ENCODE measurements at places on chromosomes 11 and 22.

DNA sequence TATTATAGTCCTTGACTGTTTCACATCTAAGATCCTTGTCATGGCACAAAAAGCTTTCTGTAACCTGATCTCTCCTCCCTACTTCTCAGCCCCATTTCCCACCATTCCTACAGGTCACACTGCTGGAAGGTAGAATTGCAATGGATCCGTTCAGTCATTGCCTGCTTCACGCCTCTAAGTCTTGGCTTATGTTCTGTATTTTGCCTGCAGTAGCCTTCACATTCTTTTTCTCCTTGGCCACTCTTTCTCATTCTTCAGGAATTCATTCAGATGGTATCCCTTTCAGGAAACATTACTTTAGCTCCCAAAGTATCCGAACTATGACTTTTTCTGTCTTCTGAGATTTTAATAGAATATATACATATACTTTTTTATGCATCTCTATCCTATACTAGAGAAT lies 731.5 kb downstream of the NTM start:
- H3K27me3 ChIP-seq = no peaks in the 10 kb centered on the region
- peaks cover 17% of the 10 kb centered on the region for H3K4me1 ChIP-seq
- H3K36me3 ChIP-seq = no peaks in the 10 kb centered on the region
- peak overlapping the region; percentile 65 for H3K27ac ChIP-seq
- DNase-seq = no peak

- no peaks in the 10 kb centered on the region for H3K36me3 ChIP-seq
- DNase-seq = no peak
Measured at GRCh38 chr11:8059571-8060011, 21.4 kb upstream of the TUB start.

DNA sequence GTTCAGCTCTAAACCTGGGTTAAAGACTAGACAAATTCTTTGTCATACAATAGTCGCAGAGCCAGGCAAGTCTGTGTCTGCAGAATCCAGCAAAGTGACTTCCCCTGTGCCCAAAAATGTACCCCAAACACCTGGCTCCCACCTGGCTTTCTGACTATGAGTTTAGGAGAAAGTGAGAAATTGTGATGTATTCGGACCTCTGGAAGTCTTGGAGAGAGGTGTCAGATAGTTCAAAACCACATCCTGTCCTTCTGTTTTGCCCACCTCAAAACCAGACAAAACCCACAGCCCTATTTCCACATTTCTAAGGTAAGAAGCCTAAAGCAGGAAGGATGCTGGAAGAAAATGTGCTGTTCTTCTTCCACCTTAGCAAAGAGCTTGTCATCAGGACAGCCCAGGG lies 63.8 kb upstream of the CLMP start:
- DNase-seq = no peak
- H3K4me3 ChIP-seq = no peak overlapping the region
- H3K4me1 ChIP-seq = peaks cover 1% of the 10 kb centered on the region

GRCh38 chr11:118610773-118611432 lies 3.5 kb downstream of the PHLDB1 start:
- H3K36me3 ChIP-seq = peaks cover 24% of the 10 kb centered on the region
- H3K4me3 ChIP-seq = peak overlapping the region; percentile 86
- H3K27me3 ChIP-seq = no peaks in the 10 kb centered on the region
- DNase-seq = peak; percentile 85

GRCh38 chr22:36244522-36245391 lies 5.4 kb upstream of the APOL2 start:
- peaks cover 10% of the 10 kb centered on the region for H3K4me1 ChIP-seq
- DNase-seq = no peak
- H3K27ac ChIP-seq = peak overlapping the region; percentile 2

DNA sequence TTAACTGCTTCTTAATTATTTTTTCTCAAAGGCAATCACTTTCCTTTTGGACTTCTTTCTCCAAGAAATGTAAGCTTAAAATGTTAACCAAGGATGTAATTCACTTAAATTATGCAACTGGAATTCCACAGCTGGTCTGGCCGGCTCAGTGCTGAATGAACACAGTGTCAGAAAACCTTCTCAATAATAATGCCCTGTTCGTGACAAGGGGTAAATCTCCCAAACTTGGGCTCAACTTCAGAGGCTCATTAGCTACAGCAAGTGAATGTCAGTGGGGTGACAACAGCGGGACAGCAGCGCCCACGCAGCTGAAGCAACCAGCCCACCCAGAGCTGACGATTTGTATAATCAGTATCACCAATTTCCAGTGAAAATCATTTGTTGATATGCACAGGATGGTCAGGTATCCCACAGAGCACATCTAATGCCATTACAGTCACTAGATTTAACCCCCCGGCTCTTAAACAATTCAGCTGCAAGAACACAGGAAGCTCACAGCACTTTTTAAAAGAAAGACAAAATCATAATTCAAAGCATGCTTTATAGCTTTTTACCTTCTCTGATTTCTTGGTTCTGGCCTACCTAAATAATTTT lies 704.8 kb downstream of the DLG2 start:
- no peaks in the 10 kb centered on the region for H3K27me3 ChIP-seq
- DNase-seq = no peak
- no peaks in the 10 kb centered on the region for H3K4me1 ChIP-seq

DNA sequence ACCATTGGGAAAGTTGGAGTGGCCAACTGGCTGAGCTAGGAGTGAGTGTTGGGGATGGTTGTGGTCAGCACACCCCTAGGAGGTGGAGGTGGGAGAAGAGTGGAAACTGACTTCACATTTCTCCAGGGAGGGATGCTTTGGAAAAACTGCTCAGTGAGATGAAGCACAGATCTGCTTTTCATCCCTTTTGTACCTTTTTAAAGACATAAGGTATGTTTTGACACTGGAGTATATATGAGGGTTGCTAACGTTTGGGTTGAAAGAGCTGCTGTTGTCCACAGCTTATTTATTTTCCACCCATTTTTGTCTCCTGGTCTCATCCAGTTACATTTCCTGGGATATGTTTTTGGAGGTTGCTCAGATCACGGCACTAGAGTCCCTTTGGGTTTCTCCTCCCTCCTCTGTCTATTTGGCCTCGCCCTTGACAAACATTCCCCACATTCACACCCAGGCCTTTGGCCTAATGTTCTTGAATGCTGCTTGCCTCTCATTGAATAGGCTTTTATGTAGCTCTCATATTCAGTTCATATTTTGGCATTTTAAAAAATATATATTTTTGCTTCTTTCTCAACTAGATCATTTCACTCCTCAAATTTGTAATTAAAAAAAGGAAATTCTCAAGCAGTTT lies 8.3 kb downstream of the SREBF2 start:
- DNase-seq = no peak
- no peaks in the 10 kb centered on the region for H3K27me3 ChIP-seq
- H3K27ac ChIP-seq = no peak overlapping the region
- H3K36me3 ChIP-seq = peaks cover 44% of the 10 kb centered on the region
- H3K4me3 ChIP-seq = no peak overlapping the region

DNA sequence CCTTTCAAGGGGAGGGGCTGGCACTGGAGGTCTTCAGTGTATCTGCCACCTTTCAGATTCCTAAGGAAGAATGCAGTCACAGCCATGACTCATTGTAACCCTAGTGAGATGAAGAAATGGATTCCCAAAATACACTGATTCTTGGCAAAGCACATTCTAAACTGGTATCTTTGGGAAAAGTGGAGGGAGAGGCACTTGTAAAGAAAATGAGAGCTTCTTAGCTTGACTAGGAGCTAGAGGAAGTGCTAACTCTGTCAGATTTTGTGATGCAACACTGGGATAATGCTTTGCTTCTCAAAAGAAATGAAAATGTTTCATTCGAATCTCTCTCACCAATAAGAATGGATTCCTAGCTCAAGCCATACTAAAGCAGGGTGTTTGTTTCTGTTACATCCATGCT lies 14.3 kb downstream of the NRIP3 start:
- H3K27ac ChIP-seq = no peak overlapping the region
- H3K4me1 ChIP-seq = no peaks in the 10 kb centered on the region
- H3K36me3 ChIP-seq = no peaks in the 10 kb centered on the region
- H3K27me3 ChIP-seq = no peaks in the 10 kb centered on the region

DNA sequence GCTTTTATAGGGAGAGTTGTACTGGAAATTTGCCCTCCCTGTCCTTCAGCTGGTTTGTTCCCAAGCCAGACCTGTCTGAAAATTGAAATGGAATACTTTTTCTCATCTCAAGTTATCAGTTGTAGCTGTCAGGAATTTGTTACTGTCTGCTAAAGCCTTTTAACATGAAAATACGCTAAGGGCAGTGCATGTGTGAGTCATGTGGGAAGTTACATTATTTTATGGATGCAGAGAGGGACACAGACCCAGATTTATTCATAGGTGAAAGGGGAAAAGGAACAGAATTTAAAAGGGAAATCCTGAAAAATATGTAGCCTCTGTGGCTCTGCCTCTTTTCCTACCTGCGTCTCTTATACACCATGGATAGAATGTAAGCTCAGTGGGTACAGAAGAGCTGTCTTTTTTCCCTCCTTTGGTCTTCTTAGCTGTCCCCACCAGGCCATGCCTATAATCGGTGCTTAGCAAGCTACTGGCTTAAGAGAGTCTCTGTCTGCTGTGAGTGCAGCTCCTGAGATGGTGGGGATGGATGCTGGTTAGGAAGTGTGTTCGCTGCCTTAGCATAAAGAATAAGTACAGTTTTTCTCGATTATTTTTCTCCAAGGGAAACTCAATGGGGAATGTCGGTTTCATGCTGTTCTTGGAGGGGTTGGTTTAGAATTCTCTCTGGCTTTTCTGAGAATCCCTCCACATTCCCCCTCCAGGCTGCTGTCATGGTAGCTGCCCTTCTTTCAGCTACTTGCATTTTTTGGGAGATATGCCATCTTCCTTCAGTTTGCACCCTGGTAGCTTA lies 166.8 kb downstream of the TEAD1 start:
- H3K36me3 ChIP-seq = no peaks in the 10 kb centered on the region
- peaks cover 18% of the 10 kb centered on the region for H3K4me1 ChIP-seq
- no peak overlapping the region for H3K4me3 ChIP-seq
- H3K27ac ChIP-seq = no peak overlapping the region
- DNase-seq = peak; percentile 75

- H3K4me1 ChIP-seq = peaks cover 31% of the 10 kb centered on the region
- peak; percentile 93 for DNase-seq
- H3K36me3 ChIP-seq = peaks cover 39% of the 10 kb centered on the region
- H3K27me3 ChIP-seq = no peaks in the 10 kb centered on the region
- H3K4me3 ChIP-seq = no peak overlapping the region
- H3K27ac ChIP-seq = no peak overlapping the region
Measured at GRCh38 chr11:65305501-65306268, 9.0 kb upstream of the CDC42EP2 start.

DNA sequence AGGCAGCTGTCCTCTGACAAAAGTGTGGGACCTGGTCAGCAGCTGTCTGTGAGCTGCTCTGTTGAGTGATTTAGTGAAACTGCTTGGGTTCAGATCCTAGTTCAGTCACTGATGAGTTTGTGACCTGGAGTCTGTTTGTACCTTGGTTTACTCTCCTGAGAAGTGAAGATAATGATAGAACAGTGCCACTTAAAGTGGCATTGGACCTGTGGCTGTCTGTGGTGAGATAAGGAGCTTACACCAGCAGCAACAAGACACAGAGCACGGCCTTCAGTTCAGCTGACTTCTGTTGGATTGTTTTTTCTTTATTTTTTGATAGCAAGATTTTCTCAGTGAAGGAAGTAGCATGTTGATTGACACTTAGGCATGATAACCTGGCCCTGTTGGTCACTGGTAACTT lies 46.2 kb upstream of the CTTN start:
- DNase-seq = no peak
- H3K4me1 ChIP-seq = peaks cover 3% of the 10 kb centered on the region
- no peaks in the 10 kb centered on the region for H3K27me3 ChIP-seq
- no peak overlapping the region for H3K27ac ChIP-seq

- no peak overlapping the region for H3K4me3 ChIP-seq
- peaks cover 22% of the 10 kb centered on the region for H3K4me1 ChIP-seq
- H3K36me3 ChIP-seq = peaks cover 29% of the 10 kb centered on the region
- peak overlapping the region; percentile 1 for H3K27ac ChIP-seq
Measured at GRCh38 chr11:72758690-72759389, 6.6 kb upstream of the ARAP1 start.

DNA sequence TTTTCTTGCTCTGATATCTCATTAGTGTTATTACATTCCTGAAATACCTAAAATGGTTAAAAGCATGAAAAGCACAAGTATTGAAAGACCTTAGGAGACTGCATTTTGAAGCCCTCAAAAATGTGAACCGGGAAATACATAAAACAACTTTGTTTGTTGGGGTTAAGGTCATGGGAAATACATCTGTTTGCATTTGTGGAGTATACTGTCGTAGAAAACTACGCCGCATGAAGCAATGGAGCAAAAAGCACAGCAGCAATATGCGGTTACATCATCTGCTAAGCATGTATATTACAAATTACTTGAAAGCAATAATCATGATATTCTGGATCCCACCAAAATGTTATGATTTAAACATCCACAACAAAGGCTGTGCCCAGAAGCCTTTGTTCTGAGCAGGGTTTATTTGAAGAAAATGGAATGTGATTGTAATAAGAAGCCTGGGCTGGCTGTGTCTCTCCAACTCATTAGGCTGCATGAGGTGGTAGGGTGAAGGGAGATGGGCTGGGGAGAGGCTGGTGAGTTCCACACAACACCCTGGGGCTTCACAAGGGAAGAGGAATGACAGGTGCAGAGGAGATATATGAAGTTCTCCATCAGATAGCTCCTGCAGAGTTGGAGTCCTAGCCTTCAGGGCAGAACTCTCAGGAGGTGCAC lies 64.7 kb upstream of the LIN7C start:
- no peaks in the 10 kb centered on the region for H3K36me3 ChIP-seq
- H3K4me1 ChIP-seq = peaks cover 2% of the 10 kb centered on the region

DNA sequence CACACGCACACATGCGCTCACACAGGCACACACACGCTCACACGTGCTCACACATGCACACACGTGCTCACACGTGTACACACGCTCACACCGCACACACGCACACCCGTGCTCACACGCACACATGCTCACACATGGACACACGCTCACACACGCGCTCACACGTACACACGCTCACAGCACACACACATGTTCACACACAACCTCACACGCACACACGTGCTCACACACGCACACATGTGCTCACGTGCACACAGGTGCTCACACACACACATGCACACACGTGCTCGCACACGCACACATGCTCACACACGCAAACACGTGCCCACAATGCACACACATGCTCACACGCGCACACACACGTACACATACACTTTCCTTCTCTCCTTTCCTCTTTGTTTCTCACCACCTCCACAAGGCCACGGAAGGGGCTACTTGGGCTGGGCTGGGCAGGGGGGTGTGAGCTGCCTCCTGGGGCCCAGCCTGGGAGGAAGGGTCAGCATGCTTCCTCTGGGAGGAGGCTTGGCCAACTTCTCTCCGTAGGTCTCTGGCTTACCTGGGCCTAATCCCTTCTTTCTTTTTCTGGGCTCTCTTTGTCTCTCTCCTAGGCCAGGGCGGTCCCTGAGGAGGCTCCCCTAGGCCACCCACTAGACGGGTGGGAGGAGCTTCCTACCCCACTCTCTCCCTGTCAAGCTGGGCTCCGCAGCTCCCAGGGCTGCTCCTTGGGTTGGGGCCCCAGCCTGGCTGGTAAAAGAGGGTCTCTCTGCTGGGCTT lies 34.5 kb upstream of the PARVG start:
- H3K27me3 ChIP-seq = peaks cover 7% of the 10 kb centered on the region
- peaks cover 41% of the 10 kb centered on the region for H3K4me1 ChIP-seq
- no peak overlapping the region for H3K4me3 ChIP-seq
- DNase-seq = no peak

- no peak for DNase-seq
- H3K4me1 ChIP-seq = peaks cover 15% of the 10 kb centered on the region
- H3K27ac ChIP-seq = no peak overlapping the region
- no peaks in the 10 kb centered on the region for H3K36me3 ChIP-seq
- no peak overlapping the region for H3K4me3 ChIP-seq
Measured at GRCh38 chr11:47915783-47916182, 64.6 kb upstream of the PTPRJ start.

GRCh38 chr22:17846326-17846992 lies 72.2 kb upstream of the BID start:
- peaks cover 74% of the 10 kb centered on the region for H3K36me3 ChIP-seq
- DNase-seq = no peak
- H3K27me3 ChIP-seq = no peaks in the 10 kb centered on the region
- no peak overlapping the region for H3K27ac ChIP-seq
- no peak overlapping the region for H3K4me3 ChIP-seq

All from mesenchymal stem cell (in vitro differentiated cells and primary cell).